ENCODE measurements at places on chromosomes 1 and 21.

DNA sequence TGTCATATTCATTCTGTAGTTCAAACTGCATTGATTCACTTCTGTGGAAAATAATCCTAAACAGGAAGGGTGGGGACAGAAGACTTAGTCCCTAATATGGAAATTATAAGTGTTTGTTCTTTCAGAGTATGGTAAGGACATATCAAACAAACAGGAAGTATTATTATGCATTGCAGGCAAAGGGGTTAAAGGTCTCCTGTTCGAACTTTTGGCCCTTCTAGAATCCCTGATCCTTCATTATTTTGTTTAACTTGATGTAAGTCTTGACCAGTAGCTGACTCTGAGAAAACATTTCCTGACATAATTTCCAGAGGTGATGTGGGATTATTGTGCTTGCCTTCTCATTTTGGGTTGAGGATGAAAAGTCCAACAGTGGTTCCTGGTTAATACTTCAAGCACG is 215.4 kb upstream of the ADGRL2 start:
- no peak for DNase-seq

- DNase-seq, result no peak
These were observed 5.8 kb downstream of the PTGER3 start for GRCh38 chr1:71041806-71042205.

DNA sequence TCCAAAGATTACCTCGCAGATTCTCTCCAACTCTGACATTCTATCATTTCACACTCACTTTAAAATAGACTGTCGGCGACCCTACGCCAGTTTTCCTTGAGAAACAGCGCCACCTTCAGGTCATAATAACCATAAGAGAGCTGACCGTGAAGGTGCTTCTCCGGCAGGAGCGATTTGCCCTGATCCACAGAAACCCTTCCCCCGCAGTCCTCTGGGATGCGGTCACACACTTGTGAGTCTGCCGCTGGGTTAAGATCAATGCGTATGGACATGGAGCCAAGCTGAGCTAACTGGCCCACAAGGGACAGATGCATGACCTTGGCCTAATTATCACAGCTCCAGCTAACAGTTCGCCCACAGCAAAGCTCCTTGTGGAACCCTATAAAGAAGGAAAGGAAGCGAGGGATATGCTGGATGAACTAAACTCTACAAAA is 32.8 kb upstream of the IFNAR2 start:
- peak; percentile 58 for DNase-seq

DNA sequence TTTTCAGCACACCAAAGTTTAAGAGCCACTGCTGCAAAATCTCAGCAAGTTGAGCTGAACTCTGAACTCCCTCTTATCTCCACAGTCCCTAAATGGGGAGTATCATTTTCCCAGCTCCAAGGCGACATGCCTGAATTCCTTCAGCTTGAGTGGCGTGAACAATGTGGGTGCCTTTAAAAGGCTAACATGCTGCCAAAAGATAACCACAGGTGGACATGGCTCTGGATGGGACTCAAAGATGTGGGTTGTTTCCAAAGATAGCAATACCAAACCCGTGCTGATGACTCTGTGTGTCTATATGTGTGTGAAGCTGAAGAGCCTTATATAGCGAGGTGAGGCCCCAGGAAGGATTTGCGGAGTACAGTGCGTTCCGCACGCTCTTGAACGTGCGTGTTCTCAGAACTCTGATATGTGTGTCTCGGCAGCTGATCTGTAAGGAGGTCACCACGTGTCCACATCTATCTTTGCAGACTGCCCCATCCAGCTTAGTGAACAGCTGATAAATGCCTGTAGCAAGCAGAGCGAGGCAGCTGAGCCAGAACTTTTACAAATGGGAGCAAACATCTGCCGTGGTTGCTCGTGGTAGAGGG is 189.2 kb downstream of the DYRK1A start:
- DNase-seq, result no peak

DNA sequence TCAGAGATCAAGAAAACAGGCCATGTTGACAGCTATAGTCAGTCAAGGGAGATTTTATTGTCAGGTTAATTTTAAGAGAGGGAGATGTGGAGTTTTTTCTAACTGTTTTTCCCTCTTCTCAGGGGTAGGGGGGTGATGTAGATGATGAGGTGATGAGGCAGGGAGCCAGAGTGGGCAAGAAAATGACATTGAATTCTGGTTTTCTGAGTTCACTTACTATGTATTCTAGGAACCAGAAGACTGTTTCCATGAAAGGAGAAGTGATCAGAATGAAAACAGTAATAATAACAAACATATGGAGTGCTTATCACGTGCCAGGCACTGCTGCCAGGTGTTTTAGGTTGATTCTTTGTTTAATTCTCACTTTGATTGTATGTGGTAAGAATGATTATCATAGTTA is 40.2 kb downstream of the CASQ2 start:
- DNase-seq, result no peak

GRCh38 chr21:34724131-34724856 is 55.5 kb downstream of the CLIC6 start:
- no peak for DNase-seq

DNA sequence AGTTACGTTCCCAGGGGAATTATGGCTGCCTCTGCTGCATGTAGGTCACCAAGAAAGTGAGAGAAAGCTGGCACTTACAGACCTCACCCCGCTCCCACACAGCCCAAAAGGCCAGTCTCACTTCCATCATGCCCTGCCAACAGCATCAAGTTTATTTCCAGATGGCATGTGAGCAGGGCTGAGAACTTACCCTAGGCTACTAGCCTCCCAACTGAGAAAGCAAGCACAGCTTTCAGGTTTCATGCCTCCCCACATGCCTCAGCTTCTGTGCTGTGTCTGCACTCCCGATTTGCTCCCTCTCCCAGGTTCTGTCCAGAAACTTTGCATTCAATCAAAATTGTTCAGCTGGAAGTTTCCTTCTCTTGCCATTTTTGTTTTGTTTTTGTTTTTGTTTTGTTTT is 59.1 kb upstream of the CRB1 start:
- no peak for DNase-seq

DNA sequence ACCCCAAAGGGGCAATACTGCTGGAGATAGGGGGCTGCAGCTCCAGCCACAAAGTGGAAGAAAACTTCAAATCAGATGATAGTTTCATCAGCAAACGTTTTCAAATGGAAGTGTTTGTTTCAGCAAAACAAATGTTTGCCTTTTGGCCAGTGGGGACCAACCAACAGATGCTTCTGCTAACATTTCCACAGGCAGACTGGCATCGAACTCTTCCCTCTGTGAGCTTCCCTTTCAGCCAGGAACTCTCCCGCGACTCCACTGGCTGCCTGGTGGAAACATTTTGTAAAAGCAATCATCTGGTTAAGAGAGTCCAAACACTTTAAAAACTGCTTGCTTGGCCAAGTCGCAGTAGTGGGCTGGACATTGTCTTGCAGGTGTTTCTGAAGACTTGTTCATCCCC is 30.7 kb downstream of the CENPF start:
- no peak for DNase-seq

- DNase-seq, result no peak
These were observed 217.4 kb downstream of the FGGY start for GRCh38 chr1:59514061-59514909.
